ENCODE measurements at places on chromosomes 7 and 10.

- no peak for DNase-seq
These were observed 30.4 kb downstream of the VPS50 start for GRCh38 chr7:93262535-93262934.

DNA sequence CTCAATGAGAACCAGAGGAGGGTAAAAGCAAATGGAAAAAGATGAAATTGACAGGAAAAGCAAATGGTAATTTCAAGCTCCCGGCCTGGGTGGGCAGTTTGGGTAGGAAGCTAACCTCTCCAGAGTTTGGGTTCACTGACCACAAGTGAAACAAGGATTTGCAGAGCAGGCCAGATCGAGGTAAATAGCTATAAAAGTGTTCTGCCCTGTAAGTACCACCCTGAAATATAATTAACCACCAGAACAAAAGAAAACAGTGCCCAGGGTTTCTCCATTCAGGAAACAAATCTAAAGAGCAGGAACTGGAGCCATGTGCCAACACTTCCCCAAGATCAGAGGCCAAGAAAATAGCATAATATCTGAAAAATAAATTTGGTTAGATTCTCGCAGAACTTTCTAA is 276.7 kb upstream of the MEOX2 start:
- no peak for DNase-seq

DNA sequence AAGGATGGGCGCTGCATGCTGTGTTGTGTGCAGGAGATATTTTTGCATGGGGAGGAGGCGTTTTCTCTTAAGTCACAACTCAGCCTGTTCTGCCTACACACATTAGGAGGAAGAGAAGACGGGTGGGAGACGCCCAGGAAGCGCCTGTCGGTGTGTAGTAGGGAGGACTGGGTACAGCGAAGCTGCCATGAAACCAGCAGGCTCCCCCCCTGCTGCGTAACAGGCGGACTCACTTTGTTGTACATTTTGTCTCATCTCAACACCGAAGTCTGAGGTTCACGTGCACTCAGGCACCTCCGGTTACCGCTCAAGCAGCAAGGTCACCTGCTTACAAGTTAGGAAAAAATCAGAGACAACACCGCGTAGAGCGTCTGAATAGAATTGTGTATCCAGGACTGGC is 56.3 kb downstream of the CRTAC1 start:
- no peak for DNase-seq

GRCh38 chr7:81187753-81188152 is 268.9 kb upstream of the SEMA3C start:
- DNase-seq = no peak

DNA sequence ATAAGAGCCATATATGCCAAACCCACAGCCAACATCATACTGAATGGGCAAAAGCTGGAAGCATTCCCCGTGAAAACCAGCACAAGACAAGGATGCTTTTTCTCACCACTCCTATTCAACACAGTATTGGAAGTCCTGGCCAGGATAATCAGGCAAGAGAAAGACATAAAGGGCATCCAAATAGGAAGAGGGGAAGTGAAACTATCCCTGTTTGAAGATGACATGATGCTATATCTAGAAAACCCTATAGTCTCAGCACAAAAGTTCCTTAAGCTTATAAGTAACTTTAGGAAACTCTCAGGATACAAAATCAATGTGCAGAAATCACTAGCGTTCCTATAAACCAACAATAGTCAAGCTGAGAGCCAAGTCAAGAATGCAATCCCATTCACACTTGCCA is 23.8 kb upstream of the STARD3NL start:
- no peak for DNase-seq

- peak; percentile 29 for DNase-seq
These were observed 276.9 kb upstream of the KLF14 start for GRCh38 chr7:131010717-131011431.

DNA sequence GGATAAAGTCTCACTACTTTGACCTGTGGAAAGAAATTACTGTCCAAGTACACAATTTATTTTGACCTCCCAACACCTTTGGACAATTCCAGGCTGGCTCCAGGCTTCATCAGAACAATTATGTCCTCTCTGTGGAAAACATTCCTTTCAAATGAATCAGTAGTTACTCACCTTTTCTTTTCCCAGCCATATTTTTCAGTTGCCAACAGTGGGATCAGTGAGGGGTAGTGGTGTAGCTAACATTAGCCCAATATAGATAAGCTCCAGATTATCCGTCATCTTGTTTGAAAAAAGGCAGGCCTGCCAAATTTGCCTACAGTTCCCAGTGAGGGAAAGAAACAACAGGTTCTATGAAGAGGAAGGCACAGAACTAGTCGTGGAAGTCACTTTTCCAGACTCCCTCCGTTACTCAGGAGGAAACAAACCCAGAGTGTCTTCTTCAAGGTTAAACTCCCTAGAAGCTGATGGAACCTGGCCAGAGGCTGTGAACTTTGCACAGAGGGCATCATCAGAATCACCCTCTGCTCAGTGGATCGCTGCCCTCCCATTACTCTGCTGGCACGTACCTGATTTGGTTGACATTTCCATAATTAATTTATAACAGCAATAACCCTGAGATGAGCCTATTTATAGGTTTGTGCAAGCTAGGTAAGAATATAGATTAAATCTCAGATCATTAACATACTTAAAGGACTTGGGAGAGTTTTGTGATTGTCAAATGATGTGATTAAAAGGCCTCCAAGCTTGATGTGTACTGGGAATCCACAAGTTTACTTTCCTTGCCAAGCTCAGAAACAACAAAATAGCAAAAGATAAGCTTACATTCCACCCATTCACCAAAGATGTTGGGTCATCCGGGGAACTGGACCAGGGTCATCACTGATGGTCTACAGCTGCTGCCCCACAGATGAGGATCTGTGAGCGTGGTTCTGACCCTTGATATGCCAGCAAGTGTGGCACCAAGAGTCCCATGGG is 654.6 kb upstream of the GALNT17 start:
- no peak for DNase-seq

- peak; percentile 76 for DNase-seq
These were observed 50.4 kb upstream of the C7orf33 start for GRCh38 chr7:148540041-148540738.

DNA sequence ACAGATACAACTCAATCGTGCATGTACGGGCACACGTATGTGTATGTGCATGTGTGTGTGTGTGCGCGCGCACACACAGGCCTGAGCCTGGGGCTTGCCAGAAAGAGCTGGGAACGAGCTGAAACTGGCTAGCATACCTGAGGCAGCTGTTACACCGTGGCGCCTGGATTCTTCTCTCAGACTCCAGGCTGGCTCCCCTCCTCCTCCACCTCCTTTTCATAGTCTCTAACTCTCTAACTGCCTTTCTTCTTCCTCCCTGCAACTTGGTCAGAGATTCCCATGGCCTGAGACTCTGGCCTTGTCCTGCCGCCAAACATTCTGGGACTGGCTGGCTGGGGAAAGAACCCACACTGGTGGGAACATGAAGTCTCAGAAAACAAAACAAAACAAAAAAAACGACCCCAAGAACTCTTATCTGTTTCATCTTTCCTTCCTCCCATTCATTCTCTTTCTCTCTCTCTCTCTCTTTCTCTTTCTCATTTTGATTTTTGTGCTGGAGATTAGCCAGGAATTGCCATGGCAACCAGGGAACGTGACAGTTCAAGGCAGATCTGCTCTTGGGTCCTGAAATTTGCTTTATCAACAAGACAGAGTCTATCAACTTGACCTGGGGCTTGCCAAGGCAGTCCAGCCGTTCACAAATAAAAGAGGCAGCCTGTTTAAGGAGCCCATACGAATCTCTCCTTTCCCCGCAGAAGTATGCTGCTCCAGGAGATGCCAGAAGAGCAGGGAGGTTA is 76.8 kb upstream of the SEM1 start:
- DNase-seq = no peak

DNA sequence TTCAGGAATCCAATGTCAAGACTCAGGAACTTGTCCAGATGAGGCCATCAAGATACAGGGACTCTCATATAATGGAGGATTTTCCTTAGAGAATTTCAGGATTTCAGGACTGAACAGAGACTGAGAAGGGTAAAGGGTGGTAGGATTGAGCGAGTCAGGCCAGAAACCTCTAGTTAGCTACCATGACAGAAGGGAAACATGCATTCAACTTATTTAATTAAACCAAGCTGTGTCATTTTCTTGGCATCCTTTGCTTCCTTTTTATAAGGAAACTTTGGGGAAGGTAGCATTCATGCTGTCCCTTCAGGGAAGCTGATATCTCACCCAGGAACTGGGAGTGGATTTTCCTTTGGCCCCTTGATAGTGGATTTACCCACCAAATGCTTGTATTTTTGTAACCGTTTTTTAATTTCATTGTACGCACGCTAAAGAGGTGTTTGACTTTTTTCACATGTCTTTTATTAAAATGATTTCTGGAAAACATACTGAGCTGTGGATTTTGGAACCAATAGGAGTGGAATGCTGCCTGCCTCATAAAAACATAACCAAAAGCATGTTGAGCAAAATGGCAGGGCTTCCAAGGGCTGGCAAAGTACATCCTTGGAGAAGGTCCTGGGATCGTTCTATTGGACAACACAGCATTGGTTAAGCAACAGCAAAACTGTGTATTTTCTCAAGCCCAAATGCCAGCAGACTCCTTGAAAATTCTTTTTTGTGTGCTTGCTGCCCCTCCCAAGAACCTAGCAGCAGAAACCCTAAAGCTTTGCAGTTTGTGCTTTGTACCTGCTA is 104.5 kb downstream of the CXCL12 start:
- DNase-seq = no peak

DNA sequence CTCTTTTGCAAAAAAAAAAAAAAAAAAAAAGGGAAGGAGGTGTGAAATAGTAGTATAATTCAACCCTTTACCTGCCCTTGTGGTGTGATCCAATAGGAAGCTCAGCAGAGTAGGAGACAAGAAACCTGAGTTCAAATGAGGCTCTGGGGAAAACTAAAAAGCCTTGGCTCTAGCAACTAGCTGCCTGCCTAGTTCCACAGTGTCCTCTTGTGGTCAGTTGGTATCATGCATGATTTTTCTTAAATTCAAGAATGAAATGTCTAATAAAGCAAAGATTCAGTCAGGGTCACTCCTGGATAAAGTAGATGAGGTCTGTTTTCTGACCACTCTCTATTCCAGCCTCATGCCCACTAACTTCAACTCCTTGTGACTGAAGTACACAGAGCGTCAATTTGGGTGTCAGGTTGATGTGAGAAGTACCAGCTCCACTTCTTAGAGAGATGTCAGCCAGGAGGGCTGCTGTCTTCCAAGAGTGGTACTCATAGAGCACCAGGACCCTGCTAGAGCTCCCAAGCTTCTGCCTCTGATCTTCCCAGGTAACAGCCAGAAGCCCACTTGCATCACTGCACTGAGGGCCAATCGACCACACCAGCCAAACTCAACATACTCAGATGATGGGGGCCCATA is 10.5 kb downstream of the LSM5 start:
- peak; percentile 51 for DNase-seq

All from EL (cell line).